ENCODE measurements at places on chromosomes 1 and 21.
A peak's percentile ranks its signal among the peaks of the same experiment; 100 is the strongest.

GRCh38 chr1:25019337-25020172 lies 89.5 kb upstream of the RUNX3 start:
- no peak for DNase-seq

DNA sequence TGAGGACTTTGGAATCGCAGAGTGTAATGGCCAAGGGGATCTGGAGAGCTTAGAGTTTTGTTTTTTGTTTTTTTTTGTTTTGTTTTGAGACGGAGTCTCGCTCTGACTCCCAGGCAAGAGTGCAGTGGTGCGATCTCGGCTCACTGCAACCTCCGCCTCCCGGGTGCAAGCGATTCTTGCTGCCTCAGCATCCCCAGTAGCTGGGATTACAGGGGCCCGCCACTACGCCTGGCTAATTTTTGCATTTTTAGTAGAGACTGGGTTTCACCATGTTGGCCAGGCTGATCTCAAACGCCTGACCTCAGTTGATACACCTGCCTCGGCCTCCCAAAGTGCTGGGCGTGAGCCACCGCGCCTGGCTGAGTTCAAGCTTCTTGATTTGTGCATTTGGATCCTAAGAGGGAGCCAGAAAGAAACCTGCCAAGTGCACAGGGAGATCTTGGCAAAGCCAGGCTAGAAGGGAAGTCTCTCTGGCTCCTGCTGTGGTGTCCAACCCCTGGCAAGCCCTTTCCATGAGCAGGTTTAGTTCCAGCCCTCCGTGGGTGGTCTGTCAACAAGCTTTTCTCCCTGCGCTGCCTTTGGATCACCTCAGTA lies 852 bp downstream of the FAAH start:
- peak; percentile 64 for DNase-seq

DNA sequence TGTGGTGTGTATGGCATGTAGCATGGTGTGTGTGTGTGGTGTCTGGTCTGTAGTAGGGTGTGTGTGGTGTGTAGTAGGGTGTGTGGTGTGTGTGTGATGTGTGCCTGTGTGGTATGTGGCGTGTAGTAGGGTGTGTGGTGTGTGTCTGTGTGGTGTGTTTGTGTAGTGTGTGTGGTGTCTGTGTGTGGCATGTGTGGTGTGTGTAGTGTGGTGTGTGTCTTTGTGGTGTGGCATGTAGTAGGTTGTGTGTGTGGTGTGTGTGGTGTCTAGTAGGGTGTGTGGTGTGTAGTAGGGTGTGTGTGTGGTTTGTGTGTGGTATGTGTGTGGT lies 85.5 kb downstream of the SYT2 start:
- no peak for DNase-seq

DNA sequence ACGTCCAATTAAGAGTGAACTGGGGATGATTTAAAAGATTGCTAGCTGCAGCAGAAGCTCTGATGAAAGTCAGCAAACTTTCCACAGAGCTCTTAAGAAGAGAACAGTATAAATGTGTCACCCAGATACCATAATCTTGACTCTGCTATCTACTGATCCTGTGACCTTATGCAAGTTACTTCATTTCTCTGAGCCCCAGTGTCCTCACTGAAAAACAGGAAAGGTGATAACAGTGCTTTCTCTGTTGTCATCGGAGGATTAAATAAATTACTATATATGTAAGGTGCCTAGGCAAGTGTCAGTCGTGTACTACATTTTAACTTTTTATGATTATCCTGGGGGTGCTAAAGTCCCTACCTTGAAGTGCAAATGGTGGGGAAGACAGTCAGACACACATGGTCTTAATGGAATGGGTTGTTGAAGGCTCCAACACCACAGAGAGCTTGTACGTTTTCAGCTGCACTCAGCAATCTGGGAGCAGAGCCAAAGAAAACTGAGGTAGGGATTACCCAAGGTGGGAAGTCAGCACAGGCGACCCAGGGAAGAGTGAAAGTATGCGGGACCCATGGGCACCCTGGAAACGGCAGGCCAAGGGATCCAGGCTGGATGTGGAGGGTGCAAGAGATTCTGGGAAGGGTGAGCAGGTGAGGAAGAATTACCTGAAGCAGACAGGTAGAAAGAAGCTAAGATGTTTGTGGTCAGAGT lies 82.8 kb downstream of the DTL start:
- no peak for DNase-seq

DNA sequence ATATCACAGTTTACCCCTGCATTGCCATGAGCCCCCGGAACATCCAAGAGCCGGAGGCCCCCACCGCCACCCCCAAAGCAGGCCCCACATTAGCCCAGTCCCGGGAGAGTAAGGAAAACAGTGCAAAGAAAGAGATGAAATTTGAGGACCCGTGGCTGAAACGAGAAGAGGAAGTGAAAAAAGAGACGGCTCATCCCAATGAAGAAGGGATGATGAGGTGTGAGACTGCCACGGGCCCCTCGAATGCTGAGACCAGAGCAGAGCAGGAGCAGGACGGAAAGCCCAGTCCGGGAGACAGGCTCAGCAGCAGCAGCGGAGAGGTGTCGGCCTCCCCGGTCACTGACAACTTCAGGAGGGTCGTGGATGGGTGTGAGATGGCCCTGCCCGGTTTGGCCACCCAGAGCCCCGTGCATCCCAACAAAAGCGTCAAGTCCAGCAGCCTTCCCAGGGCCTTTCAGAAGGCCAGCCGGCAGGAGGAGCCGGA lies 532.4 kb downstream of the KIF26B start:
- no peak for DNase-seq

DNA sequence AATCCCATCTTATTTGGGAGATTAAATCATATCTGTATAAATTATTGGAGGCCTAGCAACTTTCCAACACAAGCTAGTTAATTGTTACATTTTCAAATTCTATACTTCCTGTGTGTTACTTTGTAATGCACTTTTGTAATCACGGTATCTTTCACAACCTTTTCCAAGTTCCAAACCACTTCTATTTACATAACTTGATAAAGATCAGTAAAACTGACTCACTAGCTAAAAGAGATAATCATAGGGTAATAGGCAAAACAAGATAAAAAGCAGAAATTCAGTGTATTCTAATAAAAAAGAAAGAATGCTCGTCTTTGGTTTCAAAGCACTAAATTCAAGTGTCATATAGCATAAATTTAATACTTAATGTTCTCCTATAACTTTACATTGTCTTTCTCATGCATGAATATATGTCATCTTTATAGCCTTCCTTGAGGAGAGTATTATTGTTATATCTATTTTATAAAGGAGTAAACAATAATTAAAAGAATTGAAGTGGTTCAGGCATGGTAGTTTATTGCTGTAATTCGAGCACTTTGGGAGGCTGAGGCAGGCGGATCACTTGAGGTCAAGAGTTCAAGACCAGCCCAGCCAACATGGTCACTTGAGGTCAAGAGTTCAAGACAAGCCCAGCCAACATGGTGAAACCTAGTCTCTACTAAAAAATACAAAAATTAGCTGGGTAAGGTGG lies 66.4 kb downstream of the RGS13 start:
- DNase-seq, result no peak

Data from right hindlimb (tissue), 1 donor.